Memory B cell (primary cell): ENCODE measurements at places on chromosomes 11 and 22.

GRCh38 chr22:46622081-46622521 lies 1.9 kb downstream of the GRAMD4 start:
- no peak for DNase-seq

GRCh38 chr11:35335226-35335625 lies 84.1 kb downstream of the SLC1A2 start:
- no peak for DNase-seq

GRCh38 chr11:19200410-19201201 lies 1.2 kb downstream of the CSRP3 start:
- DNase-seq: no peak

- DNase-seq: no peak
Observed at GRCh38 chr11:130882138-130882551, 34.1 kb downstream of the SNX19 start.

- DNase-seq: no peak
Observed at GRCh38 chr22:43005106-43005505, 9.8 kb downstream of the PACSIN2 start.

DNA sequence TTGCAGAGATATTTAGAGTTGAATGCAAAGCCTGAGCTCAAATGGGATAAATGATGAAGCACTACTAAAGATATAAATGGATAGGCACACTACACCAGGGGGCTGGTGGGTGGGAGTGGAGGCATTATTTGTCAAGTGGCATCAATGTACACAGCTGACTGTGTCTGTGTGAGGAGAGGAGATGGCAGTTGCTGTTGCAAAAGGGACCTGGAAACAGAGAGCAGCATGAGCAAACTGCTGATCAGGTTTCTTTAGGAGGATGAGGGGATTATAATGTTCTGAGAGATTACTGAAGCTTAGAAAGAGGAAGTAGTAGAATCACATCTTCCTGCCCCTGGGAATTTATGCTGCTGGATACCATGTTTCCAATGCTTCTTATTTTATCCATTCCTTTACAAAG lies 39.4 kb upstream of the LIN7C start:
- DNase-seq: no peak

DNA sequence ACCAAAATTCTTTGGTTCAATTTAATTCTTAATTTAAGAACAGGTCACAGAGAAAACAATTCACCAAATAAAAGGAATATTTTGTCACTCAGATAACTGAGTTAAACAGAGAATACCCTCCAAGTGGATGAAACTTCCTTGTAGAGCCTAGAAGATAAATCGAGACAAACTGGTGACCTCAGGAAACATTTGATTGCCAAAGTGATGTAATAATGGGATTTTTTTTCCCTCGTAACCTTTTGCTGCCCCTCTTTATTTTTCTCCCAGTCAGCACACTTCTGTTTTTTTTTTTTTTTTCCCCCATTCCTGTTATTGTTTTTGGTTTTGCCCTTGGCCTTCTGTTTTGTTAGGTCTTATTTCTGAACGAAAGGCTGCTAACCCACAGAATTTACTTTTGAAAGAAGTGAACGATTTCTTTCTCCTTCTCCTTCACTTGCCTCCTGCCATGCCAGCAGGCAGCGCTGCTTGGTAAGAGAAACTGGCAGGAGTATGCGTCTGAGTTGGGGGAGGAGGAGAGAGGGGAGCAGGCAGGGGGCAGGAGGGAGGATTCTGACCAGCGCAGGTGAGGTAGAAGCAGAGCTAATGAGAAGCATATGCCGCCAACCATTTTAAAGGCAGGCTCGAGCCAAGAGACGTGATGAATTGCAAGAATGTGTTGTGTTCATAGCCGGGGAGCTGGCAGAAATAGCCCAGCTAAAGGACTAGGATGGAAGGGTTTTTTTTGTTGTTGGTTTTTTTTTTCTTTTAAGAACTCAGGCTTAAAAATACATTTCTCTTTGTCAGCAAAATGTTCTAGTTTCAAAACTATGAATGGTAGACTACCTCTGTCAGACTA lies 121.9 kb upstream of the MTMR2 start:
- DNase-seq: no peak

DNA sequence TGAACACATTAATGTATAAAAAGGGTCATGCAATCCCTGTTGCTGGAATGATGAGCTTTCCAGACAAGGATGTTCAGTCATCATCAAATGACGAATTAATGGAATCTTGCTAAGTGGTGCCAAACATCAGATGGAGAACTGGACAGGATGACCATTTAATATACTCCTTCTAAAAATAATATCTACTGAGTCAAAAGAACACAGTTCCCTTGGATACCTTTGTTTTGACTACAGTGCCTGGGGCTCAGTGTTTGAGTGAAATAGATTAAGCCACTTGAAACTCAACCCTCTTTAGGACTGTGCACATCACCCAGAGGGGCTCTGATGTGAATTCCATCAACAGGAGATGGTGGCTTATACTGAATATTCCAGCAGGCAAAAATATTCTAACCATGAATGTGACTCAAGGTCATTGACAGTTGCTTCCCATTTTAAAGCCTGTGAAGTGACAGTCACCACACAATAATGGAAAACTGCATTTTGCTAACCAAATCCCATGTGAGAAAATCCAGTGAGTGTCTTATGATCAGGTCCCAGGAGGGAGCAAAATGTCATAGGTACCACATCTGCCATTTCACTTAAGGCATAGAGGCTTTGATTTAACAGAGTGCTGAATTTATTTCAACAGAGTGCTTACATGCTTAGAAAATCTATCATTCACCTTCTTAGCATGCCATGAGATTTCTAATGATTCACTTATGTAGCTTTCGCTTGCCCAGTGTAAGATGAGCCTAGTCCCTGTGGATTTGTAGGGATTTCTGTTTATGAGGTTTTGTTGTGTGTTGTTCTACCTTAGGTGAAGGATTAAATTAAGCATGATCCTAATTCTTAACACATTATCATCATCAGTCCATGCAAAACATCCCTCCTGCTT lies 41.3 kb upstream of the SLN start:
- DNase-seq: no peak

- no peak for DNase-seq
Observed at GRCh38 chr11:59849129-59849528, 3.8 kb upstream of the CBLIF start.

DNA sequence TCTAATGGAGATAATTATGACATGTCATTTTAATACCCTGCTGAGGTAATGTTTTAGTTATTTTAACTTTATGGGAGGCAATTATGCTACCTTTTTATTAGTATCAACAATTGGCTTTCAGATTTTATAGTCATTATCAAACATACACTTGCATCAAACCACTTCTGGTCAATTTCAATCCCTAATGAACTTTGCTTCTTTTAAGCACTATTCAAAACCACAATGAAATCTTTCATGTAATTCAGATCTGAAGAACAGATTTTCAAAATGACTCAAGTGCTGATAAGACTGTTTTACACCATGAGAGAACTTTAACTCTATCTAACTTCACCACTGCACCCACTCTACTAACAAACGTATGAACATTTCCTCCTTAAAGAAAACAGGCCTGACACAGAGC lies 25.9 kb upstream of the CCDC34 start:
- DNase-seq: no peak
